ENCODE measurements at places on chromosomes 1 and 21.

GRCh38 chr1:65180977-65181376 is 33.0 kb downstream of the AK4 start:
- no peak for DNase-seq

GRCh38 chr1:35568975-35569395 is 4.1 kb upstream of the TFAP2E start:
- DNase-seq = peak; percentile 60

GRCh38 chr1:243269461-243269801 is 13.6 kb downstream of the SDCCAG8 start:
- no peak for DNase-seq

- DNase-seq = no peak
Measured at GRCh38 chr1:84031802-84032327, 32.9 kb upstream of the TTLL7 start.

DNA sequence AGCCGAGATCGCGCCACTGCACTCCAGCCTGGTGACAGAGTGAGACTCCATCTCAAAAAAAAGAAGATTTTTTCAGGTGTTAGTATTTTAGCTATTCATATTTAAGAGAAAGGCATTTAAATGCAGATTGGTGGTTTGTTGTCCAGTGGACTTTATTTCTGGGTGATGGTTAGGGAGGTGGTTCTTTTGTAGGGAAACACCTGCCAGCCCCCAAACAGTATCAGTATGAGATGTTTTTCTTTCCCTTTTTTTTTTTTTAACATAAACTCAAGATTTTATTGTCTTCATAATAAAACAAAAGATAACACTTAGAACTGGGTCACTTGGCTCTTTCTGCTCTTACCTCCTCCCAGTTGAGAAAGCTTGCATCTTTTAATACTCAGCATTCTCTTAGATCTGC is 9.9 kb downstream of the CCDC18 start:
- DNase-seq = no peak

GRCh38 chr1:71930511-71930910 is 351.8 kb downstream of the NEGR1 start:
- no peak for DNase-seq

DNA sequence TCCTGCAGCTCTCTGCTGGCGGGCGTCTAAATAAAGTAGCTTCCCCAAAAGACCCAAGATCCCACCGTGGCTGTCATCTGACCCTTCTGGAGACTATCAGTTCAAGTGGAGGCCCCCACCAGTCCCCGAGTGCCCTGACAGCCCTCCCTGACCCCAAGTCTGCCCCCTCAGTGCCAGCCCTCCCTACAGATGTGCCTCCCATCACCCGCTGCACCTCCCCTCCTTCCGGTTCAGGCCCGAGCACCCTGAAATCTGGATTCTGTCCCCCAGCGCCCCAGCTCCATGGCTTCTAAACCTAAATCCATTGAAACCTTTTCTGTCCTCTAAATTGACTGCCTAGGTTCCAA is 595 bp downstream of the IL10RB start:
- no peak for DNase-seq

Measured in stimulated activated naive CD4-positive, alpha-beta T cell (primary cell).